ENCODE measurements at places on chromosomes 5 and 9. TPM values are rescaled to one million over a fixed set of nuclear protein-coding genes. Genes with fewer than 3 reads are reported as not detected.

Gene FGD3
- total RNA-seq, result 0.23 TPM

Gene AMBP
- total RNA-seq, result not detected

Gene EDIL3
- 1.4 TPM for total RNA-seq

Gene KIF4B
- total RNA-seq, result 0.03 TPM

Gene ZDHHC11
- total RNA-seq, result 15.5 TPM

Gene SLC1A3
- total RNA-seq, result 23.9 TPM

Measured in A375 (cell line).